C1 segment of cervical spinal cord (tissue), 14 donors: ENCODE measurements at places on chromosomes 16 and 17.

DNA sequence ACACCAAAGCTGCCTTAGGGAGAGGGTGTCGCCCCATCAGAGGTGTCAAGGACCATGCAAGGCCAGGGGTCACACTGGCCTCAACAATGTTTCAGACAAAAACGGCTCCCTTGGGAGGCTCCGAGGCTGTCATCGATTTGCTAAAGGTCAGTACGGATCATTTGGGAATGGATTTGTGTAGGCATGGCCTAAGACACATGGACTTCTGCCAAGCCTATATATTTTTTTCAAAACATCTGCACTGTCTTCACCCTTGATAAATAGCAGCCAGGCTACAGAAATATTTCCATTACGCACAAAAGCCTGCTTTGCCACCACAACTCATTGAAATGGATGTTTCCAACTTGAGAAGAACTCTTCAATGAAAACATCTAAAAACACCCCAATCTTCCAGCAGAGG, 10.3 kb downstream of the CUEDC1 start:
- no peak for DNase-seq

- DNase-seq, result no peak
Measured at GRCh38 chr16:86584726-86585721, 6.7 kb downstream of the FOXL1 start.

DNA sequence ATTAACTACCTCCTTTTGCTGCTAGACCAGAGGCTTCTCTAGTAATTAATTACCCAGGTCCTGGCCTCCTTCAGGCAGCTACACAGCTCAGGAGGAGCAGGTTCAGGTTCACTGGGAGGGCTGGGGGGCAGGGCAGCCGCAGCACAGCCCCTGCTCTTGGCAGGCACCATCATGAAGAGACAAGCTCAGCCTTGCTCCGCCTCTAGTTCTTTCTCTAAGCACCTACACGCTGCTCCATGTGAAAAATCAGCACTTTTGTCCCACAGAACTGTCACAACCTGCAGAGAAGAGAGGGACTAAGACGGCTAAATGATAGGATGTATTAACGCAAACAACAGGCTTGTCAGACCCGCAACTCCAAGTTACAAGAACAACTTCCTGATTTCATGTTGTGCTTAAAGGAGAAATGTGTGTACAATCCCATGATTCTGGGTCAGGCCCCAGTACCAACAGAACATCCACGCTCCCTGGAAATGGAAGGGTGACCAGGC, 53.4 kb downstream of the GRB2 start:
- DNase-seq, result peak; percentile 37

GRCh38 chr17:59365383-59365981, 34.0 kb downstream of the YPEL2 start:
- no peak for DNase-seq

DNA sequence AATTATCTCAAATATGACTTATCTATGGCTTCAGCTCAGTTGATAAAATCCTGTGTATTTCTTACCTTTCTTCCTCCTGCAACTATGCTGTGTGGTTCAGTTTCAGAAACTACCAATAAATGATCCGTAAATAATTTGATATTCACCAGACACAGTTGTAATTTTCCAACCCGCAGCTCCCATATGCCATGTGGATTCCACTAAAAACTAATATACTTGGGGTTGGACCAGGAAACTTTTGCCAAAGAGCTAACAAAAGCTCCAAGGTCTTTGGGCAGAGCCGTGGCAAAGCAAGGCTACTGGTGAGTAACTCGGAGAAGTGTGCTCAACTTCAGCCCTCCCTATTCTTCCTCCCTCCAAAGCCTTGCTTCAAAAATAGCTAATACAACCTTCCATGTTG, 2.3 kb upstream of the CHST6 start:
- DNase-seq, result no peak

DNA sequence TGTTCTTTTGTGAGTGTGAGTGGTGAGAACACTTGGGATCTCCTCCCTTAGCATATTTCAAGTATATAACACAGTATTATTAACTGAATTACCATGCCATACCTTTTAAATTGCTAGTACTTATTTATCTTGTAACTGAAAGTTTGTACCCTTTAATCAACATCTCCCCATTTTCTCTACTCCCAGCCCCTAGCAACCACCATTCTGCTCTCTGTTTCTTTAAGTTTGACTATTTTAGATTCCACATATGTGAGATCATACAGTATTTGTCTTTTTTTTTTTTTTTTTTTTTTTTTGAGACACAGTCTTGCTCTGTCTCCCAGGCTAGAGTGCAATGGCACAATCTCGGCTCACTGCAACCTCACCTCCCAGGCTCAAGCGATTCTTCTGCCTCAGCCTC, 117.6 kb upstream of the CACNG3 start:
- DNase-seq, result no peak

DNA sequence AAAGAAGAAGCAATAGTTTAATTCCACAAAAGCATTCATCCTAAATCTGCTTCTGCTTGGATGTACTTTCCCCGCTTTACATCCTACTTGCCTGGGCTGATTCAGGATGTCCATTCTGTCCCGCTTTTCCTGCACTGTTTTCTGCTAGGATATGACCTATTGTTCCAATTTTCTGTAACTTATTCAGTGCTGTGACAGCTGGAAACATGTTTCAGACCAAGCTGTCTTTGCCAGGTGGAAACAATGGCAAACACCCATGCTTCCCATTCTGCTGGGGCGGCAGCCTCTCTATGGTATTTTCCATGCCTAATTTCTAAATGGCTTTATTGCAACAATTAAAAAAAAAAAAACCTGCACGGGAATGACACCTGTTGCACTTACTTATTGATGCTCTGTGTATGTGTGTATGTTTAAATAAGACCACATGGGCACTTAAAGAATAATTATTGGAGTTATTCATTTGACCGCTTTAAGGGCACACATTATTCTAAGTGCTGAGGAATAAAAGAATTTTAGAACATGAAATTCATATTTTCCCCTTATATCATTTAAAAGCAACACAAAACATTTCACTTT, 21.0 kb downstream of the COQ7 start:
- DNase-seq, result no peak

- no peak for DNase-seq
Measured at GRCh38 chr17:227946-228615, 46.6 kb upstream of the DOC2B start.

- no peak for DNase-seq
Measured at GRCh38 chr17:78971756-78972506, 7.8 kb downstream of the LGALS3BP start.

DNA sequence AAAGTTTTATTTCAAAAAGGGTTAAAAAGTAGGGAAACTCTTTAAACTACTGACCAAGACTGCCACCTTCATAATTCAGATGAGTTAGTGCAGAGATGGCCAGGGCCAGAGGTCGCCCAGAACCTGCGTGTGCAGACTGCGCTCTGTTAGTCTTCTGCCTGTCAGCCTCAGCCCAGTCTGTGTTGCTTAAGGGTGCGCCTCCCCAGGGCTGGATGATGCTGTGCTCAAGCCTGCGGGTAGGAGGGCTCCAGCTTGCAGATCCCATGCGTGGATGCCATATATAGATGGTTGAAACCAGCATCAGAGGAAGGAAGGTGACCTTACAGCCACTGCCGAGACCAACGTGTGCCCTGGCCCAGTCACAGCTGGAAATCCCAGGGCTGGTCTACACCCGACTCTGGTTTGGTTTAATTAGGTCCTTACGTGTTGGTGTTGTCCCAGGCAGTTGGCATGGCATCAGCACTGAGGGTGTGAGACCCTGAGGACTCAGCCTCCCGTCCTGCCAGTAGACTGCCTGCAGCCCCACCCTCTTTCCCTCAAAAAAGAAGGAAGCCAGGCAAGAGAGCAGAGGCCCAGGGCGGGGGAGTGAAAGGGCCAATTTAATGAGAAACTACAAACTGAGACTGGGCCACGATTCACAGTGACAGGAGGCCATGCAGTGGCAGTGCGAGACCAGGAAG, 27.7 kb downstream of the CDIP1 start:
- DNase-seq, result no peak

- DNase-seq, result peak; percentile 62
Measured at GRCh38 chr17:19645734-19646201, 2.8 kb upstream of the ALDH3A2 start.

DNA sequence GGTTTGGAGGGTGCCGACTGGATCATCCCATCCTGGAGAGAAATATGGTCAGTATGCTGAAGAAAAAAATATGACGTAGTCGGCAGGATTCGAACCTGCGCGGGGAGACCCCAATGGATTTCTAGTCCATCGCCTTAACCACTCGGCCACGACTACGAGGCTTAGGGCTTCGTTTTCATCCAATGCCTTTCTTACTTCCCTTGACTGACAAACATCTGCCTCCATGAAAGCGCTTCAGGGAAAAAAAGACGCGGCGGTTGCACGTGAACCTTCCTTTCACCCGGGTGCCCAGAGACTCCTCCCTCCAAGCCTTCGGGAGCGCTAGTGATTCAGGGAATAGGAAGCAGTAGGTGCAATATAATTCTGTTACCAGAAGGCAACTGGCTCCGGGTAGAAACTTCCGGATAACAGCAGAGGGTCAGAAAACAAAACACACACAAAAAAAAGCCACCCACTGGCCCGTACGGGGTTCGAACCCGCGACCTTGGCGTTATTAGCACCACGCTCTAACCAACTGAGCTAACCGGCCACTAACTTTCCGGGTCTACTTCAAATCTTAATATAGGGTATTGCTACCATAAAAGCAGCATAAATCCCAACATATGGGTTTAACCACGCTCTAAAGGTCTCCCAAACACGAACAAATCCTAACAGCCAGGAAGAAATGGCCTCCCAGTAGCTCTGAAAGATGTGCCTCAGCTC, 16.3 kb upstream of the AURKB start:
- no peak for DNase-seq

DNA sequence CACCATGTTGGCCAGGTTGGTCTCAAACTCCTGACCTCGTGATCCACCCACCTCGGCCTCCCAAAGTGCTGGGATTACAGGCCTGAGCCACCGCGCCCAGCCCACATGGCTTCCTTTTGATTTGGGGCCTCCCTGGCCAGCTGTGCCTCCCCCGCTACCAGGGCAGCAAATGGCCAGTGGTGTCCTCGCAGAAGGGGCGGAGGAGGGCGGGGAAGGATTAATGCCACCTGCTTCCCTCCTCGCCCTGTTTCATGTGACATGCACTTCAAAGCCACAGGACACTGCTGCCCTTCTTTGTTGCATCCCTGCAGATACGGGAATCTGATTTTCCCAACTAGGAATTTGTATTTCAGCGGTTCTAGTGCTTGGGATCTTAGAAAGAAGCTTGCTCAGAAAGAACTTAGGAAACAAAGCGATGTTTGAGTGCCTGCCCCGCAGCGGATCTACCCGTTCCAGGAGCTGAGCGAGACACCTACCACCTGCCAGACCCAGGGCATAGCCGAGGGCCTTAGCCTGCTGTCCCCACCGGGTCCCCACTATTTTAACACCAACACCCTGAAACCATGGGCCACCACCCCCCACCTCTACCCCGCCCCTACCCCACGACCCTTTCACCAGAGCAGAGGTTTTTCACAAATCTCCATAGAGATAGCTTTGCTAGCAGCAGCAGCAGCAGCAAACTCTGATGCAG, 37.7 kb upstream of the CCDC182 start:
- DNase-seq, result no peak

DNA sequence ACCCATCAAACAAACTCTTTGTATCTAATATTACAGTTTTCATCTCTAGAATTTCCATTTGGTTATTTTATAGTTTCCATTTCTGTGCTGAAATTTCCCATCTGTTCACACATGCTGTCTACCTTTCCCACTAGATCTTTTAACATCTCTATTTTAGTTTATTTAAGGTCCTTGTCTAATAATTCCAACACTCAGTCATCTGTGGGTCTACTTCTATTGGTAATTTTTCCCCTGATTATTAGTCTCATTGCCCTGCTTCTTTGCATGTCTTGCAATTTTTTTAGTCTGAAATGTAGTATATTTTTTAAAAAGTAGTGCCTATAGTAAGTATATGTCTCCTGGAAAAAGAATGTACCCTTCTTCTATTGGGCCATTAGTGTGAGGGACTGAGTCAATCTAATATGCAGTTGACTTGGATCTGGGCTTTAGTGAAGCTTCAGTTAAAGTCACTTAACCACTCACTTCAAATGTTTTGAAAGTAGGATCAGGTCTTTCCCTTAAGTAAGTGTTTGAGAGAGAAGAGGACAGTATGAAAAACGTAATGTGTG, 370.8 kb downstream of the SEC14L1 start:
- no peak for DNase-seq

- DNase-seq, result no peak
Measured at GRCh38 chr16:73873643-73874042, 423.0 kb upstream of the PSMD7 start.

DNA sequence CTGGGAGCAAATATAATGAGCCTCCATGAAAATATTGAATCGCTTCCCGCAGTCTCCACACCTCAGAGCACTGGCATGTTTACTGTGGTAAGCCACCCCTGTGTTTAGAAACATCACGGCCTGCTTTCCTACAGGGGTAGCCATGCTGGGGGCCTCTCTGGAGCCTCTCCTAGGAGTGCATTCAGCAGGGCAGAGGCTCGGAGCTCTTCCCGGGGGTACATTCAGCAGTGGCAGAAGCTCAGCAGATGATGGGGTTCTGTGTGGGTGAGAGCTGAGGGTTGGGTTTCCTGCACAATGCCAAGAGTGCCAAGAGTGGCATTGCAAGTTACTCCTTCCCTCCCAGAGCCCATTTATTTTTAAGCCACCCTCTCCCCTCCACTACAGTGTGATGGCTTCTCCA, 386.6 kb downstream of the SEC14L1 start:
- no peak for DNase-seq

GRCh38 chr17:77076124-77076830, 64.5 kb upstream of the SEC14L1 start:
- no peak for DNase-seq

DNA sequence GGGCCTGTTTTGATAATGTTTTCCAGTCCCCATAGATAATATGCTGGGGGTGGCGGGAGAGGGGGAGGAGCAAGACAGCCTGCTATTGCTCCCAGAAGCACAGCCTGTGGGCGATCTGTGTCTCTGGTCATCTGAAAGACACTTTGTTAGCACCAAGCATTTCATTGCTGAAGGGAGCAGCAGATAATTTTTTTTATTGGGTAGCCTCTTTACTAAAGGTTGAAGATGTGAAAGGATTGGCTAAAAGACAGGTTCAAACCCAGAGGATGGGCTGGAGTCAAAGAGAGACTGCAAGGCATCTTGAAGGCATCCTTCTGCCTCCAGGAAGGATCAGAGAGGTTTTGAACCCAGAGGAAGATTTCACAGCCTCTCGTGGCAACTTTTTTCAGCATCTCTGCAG, 60.6 kb downstream of the C17orf67 start:
- DNase-seq, result no peak

DNA sequence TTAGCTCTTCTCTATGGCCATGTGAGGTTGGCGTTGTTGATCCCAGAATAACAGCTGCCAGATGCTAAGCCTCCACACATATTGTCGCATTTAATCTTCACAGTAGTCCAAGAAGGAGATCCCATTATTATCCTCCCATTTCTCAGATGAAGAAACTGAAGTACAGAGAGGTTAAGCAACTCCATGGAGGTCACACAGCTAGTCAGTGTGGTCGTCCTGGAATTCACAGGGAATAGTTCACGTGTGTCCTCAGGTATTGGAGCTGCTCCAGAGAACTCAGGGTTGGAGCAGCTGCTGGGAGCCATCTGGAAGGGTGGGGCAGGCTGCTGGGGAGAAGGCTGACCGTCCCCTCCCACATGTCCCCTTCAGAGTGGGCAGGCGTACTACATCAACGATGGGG, 19.5 kb downstream of the SDR42E2 start:
- DNase-seq, result no peak

- no peak for DNase-seq
Measured at GRCh38 chr16:54135361-54136275, 151.0 kb downstream of the IRX3 start.

GRCh38 chr17:29958947-29959657, 17.7 kb downstream of the EFCAB5 start:
- DNase-seq, result no peak

GRCh38 chr17:28944862-28945741, 6.2 kb downstream of the PHF12 start:
- DNase-seq, result no peak

- DNase-seq, result no peak
Measured at GRCh38 chr16:87331241-87331801, 14.1 kb upstream of the C16orf95 start.
